ENCODE measurements at places on chromosomes 4 and X. TPM values are rescaled to one million over a fixed set of nuclear protein-coding genes. Genes with fewer than 3 reads are reported as not detected.
A peak's percentile ranks its signal among the peaks of the same experiment; 100 is the strongest.

- DNase-seq, result no peak
Observed at GRCh38 chr4:105666693-105667092, 41.8 kb downstream of the INTS12 start.

DNA sequence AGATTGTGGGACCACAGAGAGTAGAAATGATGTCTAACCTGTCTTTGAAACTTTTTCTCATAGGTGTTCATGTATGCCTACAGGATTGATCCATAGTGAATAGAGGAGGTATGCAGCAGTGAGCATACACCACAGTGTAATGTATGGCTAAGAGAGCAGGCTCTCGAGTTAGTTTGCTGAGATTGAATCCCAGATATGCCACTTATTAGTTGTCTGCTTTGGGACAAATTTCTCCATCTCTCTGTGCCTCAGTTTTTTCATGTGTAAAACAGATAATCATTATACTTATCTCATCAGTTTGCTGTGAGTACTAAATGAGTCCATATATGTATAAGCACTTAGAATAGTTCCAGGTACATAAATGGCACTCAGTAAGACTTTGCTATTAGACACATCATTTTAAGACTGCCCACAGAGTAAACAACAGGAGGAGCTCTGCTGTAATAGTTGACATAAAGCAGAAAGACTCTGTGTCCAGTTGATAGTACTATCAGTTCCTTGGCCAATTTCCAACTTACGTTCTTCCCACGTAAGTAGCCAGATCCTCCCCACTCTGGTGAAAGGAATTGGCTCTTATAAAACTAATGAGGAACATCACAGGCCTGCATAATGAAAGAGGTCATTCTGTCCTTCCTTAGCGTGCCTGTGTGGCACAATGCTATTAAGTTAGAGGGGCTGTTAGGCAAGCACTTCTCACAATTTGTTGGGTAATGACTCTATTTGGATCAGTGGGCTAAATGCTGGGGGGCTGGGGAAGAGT is 20.7 kb upstream of the RNF150 start:
- no peak for DNase-seq

- peak; percentile 68 for DNase-seq
Observed at GRCh38 chrX:153644356-153645125, 2.5 kb upstream of the DUSP9 start.

- DNase-seq, result no peak
Observed at GRCh38 chr4:96293806-96294205, 453.9 kb downstream of the PDHA2 start.

DNA sequence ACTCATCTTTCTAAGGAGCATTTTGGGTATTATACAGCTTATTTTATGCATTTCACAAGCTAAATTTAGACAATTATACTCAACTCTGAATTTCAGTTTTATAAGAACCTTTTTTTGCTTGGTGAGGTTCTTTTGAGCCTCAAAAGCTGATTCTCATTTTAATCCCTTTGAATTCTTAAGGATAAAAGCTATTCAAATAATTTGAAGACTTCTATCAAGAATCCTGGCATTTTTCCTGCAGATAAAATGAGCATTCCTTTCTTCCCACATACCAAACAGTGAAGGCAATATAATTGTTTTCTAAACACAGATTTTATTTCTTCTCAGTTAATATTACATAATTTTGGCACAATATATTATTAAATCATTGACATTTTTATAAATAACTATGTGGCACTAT is 118.4 kb upstream of the GPM6A start:
- no peak for DNase-seq

GRCh38 chr4:77493120-77493752 is 112.4 kb upstream of the CXCL13 start:
- DNase-seq, result no peak

DNA sequence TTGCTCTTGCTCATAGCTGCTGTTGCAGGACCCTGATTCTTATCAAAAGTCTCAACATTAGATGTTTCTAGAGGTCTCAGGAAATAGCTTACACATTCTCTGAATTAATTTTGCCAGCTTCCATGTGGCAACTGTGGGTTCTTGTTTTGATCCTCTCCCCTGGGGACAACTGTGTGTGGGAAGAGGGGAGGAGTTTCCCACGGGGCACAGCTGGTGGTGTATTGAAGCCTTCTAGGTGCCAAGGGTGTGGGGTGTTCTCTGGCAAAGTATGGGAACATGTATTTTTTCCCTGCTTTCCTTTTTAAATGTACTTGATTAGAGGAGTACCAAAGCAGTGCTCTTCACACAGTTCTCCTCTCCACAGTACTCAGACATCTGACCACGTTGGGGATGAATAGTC is 212.7 kb downstream of the RPA4 start:
- DNase-seq, result no peak

Gene ARAP2
- 10.5 TPM for total RNA-seq

Gene RAB33A
- 1.8 TPM for total RNA-seq

DNA sequence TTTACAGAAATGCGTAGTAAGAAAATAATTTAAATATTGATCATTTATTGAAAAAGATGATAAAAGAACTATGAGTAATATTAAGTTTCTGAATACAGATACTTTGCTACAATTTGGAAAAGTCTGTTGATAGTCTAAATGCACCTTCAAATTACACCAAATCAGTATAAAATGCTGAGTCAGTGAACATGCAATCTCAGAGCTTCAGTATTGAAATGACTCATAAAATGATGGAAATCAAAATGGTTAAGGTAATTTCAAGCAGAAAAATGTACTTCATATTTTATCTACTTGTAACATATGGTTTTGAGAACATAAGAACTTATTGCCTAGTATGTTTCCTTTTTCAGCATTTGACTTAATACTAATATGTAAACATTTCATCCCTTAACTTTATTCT is 448.2 kb downstream of the PCDH10 start:
- DNase-seq, result no peak

Gene WDR17
- 3.0 TPM for total RNA-seq

DNA sequence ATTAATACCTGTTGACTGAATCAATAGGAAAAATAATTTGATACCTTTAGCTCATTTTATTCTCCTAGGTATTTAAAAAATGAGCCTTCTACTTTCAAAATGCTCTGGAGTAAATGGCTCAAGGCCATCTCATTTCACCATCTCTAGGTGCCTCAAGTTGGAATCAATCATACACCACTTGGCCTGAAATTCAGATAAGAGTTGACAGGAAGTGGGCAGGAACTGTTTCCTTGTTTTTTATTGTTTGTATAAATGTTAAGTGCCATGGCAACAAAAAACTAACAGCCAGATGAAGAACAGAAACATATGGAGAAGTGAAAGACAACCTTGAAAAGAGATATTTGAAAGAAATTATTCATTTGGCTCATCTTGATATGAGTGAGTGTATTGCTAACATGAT is 12.4 kb downstream of the LIMCH1 start:
- DNase-seq, result no peak

DNA sequence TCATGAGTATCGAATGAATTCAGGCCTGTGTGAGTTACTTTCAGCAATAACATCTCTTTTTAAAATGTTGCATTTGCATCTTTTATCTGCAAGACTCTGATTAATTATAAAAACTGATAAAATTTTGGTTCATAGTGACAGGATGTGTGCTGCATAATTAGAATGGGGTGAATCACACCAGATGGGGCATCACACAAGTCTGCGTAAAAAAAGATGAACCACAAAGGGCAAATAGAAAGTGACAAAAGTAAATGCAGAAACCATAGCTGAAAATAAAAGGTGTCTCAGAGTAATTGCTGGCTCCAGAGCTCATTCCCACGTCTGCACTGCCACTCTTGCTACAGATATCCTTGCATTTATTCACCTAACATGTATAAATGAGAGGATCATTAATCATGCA is 131.1 kb downstream of the HS3ST1 start:
- DNase-seq, result no peak

DNA sequence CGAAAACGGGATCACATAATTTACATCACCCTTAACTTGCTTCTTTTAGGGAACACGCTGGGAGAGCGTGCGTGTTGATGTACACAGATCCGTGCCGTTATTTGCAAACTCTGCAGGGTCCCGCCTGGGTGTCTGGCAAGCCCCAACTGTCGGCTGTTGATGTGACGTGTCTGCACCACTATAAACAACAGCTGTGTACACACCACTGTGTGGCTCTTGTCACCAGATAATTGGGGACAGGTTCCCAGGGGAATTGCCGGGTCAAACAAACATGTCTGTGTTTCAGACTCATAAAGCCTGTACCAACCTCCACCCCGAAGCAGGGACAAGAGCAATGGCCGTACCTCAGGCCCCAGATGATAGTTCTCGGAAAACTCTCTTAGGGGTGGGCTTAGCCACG is 105.0 kb upstream of the AFAP1 start:
- no peak for DNase-seq

DNA sequence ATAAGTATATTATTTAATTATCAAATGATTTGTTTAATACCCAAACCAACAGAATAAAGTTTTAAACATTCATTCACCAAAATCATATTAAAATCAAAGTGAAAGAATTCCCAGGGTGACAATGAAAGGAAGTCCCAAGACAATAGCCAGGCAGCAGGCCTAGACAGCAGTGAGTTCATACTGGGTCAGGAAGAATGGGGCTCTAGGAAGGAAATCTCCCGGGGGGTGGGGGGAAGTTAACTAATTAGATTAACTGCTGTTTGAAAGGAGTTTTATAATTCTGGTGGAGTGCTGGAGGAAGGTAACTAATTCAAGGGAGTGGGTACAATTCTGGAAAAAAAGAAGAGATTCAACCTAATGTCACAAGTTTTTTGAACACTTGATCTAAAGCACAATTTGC is 104.1 kb downstream of the ZAR1 start:
- no peak for DNase-seq

Gene RAB39B
- total RNA-seq, result 0.72 TPM

GRCh38 chrX:24245202-24245601 is 68.7 kb downstream of the SUPT20HL2 start:
- no peak for DNase-seq

DNA sequence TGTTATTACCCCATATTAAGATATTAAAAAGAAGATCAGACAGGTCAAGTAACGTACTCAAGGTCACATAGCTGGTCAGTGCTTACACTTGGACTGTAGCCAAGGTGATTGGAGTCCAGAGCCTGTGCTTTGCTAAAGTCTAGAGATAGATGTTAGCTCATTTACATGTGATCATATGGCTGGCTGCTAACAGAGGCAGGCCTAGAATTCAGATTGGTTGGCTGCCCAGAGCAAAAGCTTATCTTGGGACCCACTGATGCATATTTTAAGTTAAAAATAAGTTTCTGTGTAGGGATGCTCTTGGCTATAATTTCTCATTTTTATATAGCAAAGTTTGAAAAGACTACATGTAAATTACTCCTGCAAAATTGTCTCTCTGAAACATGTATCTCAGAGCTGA is 18.1 kb upstream of the EXOC1L start:
- DNase-seq, result no peak

GRCh38 chr4:112031712-112032328 is 113.4 kb upstream of the FAM241A start:
- no peak for DNase-seq

- DNase-seq, result no peak
Observed at GRCh38 chr4:185782523-185782922, 29.5 kb downstream of the SORBS2 start.

Gene PROM1
- total RNA-seq, result 28.9 TPM

- DNase-seq, result no peak
Observed at GRCh38 chr4:83875437-83875836, 339.5 kb downstream of the GPAT3 start.

DNA sequence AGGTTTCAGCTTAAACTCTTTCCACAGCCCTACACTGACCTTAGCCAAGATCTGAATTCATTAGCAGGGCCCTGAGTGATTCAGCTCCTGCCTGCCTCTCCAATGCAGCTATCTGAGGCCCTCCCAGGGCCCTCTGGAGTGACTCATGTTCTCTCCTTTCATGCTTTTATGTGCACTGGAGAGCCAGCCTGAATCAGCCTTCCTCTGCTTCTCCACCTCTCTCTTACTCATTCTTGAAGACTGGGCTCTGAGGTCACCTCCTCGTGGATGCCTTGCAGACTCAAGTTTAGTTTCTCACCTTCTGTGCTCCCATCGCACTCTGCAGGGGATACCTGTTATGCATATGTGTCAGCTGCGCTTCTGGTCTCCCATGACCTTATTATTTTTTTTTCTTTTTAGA is 3.1 kb upstream of the OCIAD2 start:
- DNase-seq, result peak; percentile 77

Gene FDCSP
- total RNA-seq, result not detected

DNA sequence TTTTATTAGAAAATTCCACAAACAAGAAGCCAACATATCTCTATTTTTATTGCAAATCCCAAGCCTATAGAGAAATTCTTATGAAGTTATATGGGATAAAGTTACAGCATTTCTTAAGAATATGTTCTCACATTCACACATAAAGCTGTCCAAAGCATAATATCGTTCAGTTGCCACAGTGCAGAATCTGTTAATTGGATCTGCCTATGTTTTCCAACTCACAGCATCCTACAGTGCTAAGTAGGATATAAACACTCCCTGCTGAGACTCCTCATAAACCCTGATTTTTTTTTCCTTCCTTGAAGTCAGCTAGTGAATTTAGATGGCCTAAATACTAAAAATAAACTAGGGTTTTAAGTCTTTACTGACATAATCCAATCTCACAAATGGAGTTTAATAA is 307.9 kb downstream of the PDGFC start:
- no peak for DNase-seq

Gene SOWAHB
- 0.32 TPM for total RNA-seq

Gene LETM1
- total RNA-seq, result 25.6 TPM

DNA sequence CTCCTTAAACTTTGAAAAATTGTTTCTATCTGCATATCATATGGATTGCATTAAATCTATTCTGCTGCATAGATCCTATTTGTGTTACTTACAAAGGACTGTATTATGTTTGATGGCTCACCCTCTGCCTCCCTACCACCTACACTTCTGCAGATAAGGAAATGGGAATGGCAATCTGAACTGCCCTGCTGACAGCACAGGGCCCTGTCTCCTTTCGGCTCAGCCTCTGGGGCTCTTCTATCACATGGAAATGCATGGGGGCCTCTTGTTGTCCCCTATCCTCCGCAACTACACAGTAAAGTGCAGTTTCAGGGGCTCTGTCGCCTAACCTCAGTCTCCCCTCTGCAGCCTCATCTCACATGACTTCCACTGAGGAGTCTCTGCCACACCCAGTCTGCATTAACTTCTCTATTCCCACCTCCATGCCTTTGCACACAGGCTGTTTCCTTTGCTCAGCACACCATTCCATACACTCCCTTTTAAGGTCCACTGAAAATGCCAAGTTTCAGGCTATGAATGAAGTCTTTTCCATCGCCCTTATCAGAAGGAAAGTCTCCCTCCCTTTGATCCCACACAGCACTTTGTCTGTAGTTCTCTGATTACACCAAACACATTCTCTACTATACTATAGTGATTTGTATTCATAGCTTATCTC is 12.5 kb downstream of the RELL1 start:
- no peak for DNase-seq

- no peak for DNase-seq
Observed at GRCh38 chrX:105461016-105461415, 240.5 kb upstream of the TEX13A start.

DNA sequence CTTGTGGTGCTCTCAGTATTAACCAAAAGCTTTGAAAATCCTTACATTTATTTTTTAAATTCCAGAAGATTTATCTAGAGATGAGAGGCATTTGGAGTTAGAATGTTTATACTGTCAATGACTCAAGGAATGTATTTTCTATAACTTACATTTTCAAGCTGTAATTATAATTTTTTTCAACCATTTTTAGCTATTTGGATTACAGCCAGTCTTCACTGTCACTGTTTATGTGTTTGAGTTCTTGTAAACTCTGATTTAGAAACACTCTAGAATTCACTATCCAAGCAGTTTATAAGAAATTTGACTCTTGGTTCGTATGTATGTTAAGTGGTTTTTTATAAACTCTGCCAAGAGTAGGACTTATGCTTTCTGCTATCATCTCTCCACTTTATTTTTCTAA is 36.7 kb upstream of the GUCY1A1 start:
- no peak for DNase-seq

Data from aorta (tissue), 5 donors.